ENCODE measurements at places on chromosomes 16 and 17.

DNA sequence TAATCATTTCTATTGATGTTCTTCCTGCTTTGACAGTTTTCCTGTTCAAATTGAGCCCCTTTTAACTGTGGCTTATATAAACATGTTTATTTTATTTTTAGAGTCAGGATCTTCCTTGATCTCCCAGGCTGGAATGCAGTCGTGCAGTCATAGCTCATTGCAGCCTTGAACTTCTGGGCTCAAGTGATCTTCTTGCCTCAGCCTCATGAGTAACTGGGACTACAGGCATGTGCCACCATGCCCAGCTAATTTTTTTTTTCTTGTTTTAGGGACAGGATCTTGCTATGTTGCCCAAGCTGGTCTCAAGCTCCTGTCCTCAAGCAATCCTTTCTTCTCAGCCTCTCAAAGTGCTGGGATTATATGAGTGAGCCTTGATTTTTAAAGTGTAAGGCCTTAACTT, 14.7 kb downstream of the PHKB start:
- DNase-seq, result no peak

- no peak for DNase-seq
Measured at GRCh38 chr16:68369697-68370580, 59.1 kb downstream of the PRMT7 start.

GRCh38 chr16:22210285-22210684, 4.2 kb downstream of the EEF2K start:
- DNase-seq, result no peak

DNA sequence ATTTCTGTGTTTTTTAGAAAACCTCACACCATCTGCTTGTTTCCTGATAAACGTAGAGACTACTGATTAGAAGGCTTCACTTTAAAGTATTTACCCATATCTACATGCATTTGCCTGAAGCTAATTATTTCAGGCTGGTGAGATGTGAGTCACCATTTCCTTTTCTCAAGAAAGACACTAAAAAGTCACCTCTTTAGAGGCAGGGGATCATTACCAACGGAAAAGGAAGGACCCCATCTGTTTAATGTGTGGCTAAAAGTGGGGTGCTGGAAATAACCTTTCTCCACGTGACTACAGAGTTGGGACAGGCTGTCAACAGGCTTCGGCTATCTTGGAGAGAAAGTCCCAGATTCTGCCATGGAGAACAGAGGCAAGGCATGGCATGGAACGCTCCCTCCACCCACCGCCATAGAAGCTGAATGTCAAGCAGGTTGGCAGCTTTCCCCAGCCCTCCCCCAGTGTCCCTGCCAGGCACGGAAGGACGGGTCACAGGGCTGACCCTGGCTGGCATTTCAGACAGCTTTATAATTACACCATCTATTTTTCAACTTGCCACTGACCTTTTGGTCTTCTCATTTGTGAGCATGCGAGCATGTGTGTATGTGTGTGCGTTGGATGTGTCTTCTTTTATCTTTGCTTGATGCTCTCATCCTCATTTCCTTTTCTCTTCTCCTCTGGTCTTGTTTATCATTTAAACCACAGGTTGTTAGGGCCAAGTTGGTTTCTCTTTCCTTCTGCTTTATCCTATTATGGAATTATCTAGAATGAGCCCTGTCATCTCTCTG, 157.0 kb downstream of the CPPED1 start:
- peak; percentile 21 for DNase-seq

GRCh38 chr17:80940171-80941123, 51.2 kb upstream of the CHMP6 start:
- DNase-seq, result no peak

DNA sequence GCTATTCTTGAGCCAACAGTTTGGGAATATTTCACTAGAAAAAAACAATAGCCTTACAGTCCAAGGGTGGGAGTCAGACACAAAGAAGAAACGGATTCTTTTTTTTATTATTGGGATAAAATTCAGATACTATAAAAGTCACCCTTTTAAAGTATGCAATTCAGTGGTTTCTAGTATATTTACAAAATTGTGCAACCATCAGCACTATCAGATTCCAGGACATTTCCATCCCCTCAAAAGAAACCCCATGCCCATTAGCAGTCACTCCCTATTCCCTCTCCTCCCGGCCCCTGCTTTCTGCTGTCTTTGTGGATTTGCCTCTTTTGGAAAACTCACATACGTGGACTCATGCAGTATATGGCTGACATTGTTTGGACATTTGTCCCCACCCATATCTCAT, 134.4 kb downstream of the C16orf95 start:
- no peak for DNase-seq

- peak; percentile 54 for DNase-seq
Measured at GRCh38 chr16:1870365-1871082, 1.4 kb downstream of the MEIOB start.

DNA sequence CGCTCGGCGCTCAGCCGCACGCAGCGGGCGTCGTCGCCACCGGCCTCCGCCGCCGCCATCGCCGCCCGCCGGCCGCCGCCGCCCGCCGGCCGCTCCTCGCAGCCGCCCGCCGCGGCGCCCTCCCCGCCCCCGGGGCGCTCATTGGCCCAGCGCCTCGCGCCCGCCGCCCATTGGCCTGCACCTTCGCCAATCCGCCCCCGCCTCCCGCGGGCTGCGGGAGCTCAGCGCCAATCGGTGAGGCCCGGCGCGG, at the start of gene PGP:
Gene PGP, minus strand, starts transcription at position 122 of the 250 bp plus-strand sequence. Its CDS starts 63 bp downstream, at position 59.
- no peak for DNase-seq

- DNase-seq, result no peak
Measured at GRCh38 chr17:5703736-5704135, 119.4 kb upstream of the NLRP1 start.

DNA sequence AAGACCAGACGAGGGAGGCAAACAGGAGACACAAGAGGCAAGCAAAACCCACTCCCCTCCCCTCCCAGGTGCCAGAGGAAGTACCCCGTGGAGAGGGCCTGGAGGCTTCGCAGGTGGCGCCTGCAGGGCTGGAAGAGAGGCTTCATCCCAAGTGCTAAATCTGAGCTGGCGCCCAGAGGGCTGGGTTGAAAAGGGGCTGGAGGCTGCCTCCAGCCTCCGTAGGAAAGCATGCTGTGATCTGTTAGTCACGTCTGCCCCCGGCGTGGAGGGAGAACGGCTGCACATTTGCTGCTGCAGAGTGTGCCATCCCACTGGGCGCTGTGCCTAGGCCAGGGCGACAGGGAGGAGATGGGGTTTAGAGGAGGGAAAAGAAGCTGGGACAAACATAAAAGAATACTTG, 16.9 kb downstream of the RPH3AL start:
- no peak for DNase-seq

DNA sequence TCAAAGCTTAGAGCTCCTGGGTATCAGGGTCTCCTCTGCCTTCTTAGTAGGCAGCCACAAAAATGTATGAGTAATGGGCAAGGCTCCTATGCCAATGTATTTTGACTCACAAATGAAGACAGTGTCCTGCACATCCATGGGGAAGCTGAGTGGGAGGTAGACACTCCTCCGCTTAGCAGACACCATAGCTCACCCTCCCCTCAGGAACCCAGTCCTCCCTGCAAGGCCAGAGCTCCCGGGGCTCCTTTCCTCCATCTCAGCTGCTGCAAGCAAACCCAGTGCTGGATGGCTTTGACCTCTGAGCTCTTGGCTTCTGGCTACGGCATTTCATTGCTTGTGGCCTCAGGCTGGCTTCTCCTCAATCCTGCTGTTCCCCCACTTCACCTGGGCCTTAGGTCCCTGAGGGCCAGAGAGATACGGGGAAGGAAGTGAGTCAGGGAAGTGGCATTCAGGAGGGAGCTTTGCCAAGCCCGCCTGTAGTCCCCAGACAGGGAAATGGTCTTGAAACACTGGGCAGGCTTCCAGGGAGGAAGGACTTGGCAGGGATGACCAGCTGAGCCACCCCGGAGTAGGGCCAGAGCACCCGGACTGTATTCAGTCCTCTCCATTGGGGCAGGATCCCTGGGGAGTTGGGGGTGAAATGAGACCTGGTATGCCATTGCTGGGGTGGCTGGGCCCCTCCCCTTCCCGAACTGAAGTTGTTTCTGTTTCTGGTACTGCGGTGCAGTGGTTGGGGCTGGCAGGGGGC, 4.5 kb downstream of the ABCC3 start:
- peak; percentile 95 for DNase-seq

- peak; percentile 80 for DNase-seq
Measured at GRCh38 chr16:66250686-66251431, 115.6 kb upstream of the CDH5 start.

DNA sequence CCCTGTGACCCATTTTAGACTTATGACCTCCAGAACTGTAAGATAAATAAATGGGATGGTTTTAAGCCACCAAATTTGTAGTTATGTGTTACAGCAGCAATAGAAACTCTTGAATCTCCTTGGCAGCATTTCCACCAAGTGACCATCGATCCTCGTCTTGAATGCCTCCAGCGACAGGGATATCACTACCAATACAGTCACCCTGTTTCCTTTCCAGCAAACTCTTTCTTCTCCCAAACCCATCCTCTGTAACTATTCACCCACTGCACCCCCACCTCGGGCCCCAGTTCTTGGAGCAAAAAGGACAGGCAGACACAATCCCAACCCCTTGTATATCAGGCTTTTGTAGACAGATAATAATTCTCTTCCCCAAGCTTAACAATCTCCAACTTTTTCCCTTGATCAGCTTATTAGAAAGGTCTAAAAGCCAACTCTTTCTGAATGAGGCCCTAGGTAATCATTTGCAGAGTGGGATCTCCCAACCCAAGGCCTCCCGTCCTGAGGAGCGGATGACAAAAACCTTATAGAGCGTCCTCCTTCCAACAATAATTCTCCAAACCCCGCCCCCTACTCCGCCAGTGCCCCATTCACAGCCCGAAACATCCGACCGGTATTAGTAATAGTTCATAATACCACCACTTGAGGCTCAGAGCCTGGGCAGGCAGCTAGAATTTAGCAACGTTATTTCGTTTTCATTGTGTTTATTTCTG, 14.7 kb upstream of the PLLP start:
- DNase-seq, result peak; percentile 76

DNA sequence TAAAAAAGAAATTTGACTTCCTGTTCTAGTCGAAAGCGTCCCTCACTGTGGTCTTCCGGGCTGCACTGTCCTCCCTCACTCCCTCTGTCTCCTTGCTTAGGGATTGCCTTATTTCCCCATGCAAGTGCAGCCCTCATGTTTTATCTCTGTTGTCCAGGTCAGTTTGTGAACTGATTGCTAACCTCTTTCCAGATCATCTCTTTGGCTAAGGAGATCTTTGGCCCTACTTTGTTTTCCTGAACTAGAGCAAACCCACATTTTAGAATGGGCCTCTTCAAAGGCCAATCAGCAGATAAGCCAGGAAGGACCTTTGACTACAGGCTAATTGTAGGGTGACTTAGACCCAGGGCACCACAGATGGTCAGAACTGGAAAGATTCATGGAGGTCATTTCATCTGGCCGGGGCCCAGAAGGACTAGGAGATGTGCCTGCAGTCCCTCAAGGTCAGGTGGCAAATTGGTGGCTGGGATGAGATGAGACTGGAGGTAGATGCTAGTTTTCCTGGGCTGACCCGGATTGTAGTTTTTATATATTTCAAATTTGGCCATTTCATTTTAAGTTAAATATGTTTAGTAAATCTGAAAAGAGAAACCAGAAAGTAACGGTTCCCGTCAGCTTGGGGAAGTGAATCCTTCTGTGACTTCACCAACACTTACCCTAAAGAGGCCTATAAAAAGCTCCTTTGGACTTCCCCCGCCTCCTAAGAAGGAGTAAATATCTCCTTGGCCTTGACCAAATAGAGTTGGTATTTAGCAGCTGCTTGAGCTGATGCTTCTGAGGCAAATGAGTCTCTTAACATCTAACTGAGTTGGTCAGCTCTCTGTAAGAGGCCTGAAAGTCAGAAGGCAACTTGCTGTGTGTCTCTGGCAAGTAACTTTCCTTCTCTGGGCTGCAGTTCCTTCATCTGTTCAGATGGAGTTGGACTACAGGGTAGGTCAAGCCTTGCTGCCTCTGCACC, 6.2 kb upstream of the SLC25A19 start:
- DNase-seq, result no peak

- DNase-seq, result peak; percentile 42
Measured at GRCh38 chr17:76473541-76473985, 6.2 kb downstream of the AANAT start.

All from GM03348 (cell line).